ENCODE measurements at places on chromosomes 3 and 15.

DNA sequence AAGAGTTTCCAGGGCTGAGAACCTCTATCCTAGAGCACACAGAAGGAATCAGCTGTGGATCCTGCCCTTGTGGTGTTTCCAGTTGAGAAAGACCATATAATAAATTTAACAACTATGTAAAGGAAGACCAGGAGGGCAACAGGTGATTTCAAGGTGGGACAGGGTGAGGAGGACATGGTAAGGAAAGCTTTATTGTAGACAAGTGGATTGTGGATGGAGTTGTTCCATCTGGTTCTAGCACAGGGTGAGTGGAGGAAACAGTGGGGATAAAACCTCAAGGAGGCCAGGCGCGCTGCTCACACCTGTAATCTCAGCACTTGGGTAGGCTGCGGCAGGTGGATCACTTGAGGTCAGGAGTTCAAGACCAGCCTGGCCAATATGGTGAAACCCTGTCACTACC is 17.1 kb downstream of the SIAH2 start:
- DNase-seq: no peak

DNA sequence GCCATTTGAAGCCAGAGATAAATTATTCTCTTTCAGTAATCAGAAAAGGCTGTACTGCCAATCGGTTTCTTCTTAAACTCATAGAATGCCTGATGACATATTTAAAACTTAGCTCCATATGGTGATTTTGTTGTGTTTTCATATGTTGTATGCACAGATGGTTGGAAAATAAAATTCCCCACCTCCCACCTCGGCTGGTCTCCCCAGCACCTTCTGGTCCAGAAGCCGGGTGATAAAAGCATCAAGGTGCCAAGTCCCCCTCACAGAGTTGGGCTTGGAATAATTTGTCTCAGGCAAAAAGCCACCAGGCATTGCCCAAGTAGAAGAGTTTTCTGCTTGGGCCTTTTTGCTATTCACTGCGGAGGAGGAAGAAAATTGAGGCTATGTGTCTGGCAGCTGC is 18.4 kb downstream of the LARS2 start:
- DNase-seq: no peak

DNA sequence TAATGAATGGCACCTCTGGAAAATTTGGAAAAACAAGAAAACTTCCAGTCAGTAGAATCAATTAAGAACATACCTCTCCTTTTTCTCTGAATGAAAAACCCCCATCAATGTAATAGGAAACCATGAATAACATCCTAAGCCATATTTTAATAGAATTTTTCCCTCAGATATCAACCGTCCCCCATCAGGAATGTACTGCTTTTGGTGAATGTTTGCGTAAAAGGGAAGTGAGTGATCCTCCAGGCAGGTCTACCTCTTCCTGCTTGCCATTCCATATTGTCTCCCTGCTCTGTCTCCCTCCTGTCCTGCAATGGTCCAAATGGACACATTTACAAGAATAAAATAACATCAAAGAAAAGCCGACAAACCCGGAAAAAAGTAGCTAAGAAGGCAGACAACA is 30.8 kb downstream of the LAMP3 start:
- no peak for DNase-seq

- peak; percentile 65 for DNase-seq
These were observed 57.0 kb downstream of the IQSEC1 start for GRCh38 chr3:13016083-13016720.

GRCh38 chr3:120145542-120146285 is 51.5 kb upstream of the GSK3B start:
- DNase-seq: no peak

DNA sequence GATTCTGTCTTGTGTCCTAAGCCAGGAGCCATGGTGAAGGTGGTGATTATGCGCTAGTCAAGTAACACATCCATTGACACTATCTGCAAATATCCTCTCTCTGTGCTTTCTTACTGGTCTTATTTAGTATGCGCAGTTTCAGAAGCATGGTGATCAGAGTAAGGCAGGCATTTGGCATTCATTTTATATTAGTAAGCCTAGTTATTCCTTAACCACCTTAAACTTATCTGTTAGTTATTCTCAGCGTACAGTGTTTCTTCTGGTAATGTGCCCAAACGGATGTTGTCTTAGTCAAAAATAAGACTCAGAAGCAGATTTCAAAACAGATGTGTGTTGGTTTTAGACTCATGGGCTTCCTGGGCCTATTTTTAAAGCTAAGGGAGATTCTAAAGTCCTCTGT is 329.2 kb downstream of the GRM7 start:
- DNase-seq: no peak

DNA sequence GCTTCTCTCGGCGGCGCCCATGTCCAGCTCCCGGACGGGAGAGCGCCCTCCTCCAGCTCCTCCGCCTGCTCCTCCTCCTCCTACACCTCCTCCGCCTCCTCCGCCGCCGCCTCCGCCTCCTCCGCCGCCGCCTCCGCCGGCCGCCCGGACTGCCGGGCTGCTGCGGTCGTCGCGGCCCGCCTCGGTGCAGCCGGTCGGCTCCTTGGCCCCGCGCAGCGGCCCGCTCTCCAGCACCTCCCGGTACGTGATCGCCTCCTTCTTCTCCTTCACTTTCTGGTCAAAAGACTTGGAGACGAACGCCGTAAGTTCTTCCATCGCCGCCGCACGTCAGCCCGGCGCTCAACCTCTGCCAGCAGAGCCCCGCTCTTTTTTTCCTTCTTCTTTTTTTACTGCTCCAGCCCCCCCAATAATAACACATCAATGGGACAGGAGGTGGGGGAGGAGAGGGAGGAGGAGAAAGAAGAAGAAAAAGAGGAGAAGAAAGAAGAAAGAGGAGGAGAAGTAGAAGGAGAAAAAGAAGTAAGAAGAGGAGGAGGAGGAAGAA is 438 bp downstream of the SHOX2 start:
- peak; percentile 23 for DNase-seq
